ENCODE measurements at places on chromosomes 3 and 15.
A peak's percentile ranks its signal among the peaks of the same experiment; 100 is the strongest.

GRCh38 chr3:8914491-8914890 is 48.8 kb downstream of the RAD18 start:
- no peak for DNase-seq

DNA sequence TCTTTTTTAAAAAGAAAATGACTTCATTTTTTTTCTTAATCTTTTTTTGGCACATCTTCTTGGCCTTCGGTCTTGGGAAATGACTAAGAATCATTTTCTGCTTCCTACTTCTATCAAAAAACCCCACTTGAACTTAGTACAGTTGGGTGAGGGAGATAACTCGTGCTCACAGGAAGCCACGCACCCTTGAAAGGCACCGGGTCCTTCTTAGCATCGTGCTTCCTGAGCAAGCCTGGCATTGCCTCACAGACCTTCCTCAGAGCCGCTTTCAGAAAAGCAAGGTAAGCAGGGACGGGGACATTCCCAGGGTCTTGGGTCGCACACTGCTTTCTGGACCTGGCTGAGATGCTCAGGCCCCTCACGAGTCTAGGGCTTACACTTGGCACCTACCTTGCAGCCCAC is at the start of gene CCR4:
CCR4 (plus strand) TSS at position 235 of the 402 bp plus-strand sequence. CDS start 1,779 bp downstream, outside the sequence.
- DNase-seq: peak; percentile 61

DNA sequence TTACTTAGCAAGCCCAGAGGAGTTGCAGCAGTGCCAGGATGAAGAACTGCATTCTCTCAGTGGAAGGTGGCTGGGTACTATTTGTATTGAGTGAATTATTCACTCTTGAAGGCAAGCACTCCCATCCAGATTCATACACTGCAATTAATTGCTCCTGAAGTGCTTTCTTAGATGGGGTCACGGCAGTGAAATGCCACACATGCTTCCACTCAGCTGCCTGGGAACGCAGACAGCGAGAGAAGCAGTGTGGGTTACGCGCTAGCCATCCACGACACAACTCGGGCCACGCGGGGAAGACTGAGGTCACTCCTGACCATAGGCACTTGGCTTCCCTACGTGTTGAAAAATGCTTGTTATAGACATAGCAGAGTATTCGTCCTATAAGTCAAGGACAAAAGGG is 30.8 kb upstream of the LMCD1 start:
- DNase-seq: no peak

GRCh38 chr3:57512166-57512565 is 32.0 kb downstream of the DNAH12 start:
- DNase-seq: no peak

DNA sequence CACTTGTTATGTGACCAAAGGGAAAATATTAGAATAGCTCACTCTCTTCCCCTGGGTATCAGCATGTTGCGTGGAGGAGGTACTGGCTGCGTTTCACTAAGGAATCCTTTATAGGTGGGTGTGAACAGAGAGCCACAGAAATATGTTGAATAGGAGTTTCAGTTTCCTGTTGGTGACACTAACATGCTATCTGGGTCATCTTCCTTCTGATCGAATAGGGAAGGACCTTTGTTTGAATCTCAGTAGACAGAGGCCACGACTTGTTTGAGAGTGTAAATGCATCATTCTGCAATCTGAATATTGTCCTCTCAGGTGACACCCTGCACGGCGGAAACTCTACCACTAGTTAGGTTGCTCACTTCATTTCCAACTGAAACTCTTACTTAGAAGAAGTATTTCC is 157.9 kb upstream of the SLC2A2 start:
- DNase-seq: peak; percentile 47

- no peak for DNase-seq
Measured at GRCh38 chr3:20136231-20136630, 49.8 kb downstream of the SGO1 start.
